Cardiac fibroblast (primary cell): ENCODE measurements at places on chromosomes 7 and 10.

DNA sequence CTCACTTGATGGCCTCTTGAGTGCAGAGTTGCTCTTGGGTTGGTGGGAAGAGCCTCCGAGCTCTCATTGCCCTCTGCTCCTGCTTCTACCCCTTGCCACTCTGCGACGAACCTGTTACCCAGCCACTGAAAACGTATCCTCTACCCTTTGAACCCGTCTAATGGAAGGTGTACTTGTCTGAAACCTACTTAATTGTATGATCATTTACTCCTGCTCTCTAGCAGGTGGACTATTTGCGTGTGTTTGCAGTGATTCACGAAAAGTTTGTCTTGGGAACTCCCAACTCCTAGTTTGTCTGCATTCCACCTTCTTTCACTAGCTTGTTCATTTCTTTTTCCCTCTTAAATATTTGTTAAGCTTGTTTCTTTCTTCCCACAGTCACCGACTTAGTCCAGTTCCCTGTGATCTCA is 503 bp downstream of the CROT start:
- DNase-seq = no peak

DNA sequence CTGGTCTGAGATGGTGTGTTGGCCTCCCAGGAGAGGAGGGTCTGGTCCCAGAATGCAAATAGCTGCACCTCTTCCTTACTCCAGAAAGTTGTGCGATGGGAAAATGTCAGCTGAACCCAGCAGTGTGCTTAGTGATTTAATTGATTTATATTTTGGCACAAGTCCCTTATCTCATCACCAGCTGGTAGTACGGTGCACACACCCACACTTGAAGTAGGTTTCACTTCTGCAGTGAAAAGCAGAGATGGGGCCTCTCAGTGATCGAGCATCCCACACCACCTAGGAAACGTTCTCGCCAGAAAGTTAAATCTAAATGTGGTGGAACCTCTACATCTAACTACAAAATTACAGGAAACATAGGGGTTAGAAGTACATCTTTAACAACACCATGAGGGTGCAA is 80.4 kb downstream of the UBE3C start:
- DNase-seq = no peak

DNA sequence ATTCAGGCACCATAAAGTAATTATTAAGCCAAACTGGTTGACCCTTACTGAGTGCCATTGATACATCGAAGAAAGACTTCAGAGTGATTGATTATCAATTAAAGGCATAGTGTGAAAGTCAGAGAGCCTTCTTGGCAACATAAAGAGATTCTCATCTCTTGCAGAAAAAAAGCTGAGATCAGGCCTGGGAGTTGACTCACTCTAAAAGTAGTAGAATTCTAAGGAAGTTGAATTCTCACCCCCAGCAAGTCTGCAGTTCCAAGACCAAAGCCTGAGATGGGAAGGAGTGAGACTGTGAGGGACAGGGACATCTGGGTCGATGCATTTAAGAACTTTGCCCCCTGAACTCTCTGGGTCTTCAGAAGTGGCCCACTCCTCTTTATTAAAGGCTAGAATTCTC is 21.6 kb upstream of the ERCC6 start:
- DNase-seq = no peak

DNA sequence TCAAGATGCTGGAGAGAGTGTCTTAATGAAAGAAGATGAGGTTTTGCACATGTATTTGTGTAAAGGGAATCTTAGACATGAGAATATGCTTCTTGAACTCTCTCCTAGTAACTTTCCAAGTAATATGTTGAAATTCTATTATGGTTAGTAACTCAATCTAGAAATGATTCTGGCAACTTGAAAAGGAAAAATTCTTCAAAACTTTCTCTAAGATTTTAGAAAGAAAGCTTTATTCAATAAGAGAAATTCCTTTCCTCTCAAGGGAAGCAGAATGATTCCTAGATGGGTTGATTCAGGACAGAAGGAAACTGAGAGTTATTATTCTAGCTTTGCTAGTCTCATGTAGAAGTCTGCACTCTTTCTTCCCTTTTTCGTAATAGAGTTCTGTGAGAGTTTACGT is 364.3 kb upstream of the PLXDC2 start:
- no peak for DNase-seq

GRCh38 chr7:5597772-5598171 is 174.1 kb upstream of the TNRC18 start:
- DNase-seq = peak; percentile 54
